ENCODE measurements at places on chromosomes 4 and X. TPM values are rescaled to one million over a fixed set of nuclear protein-coding genes. Genes with fewer than 3 reads are reported as not detected.

The XIAP gene
- 35.3 TPM for total RNA-seq

The TMEM192 gene
- 10.5 TPM for total RNA-seq

The DCAF4L1 gene
- 0.20 TPM for total RNA-seq

The USP51 gene
- 8.1 TPM for total RNA-seq

The EGFL6 gene
- total RNA-seq, result 0.29 TPM

- DNase-seq, result no peak
Measured at GRCh38 chr4:7978907-7979651, 39.4 kb upstream of the AFAP1 start.

GRCh38 chr4:121338518-121338917, 42.3 kb downstream of the QRFPR start:
- no peak for DNase-seq

GRCh38 chr4:162705130-162705803, 461.4 kb downstream of the NAF1 start:
- no peak for DNase-seq

GRCh38 chrX:49186125-49187027, at the start of gene PRICKLE3:
TSS of gene PRICKLE3 (minus strand) at chrX:49186373. CDS start at chrX:49186297, 76 bp downstream.
- peak; percentile 51 for DNase-seq

Data from progenitor cell of endocrine pancreas (in vitro differentiated cells).